ENCODE measurements at places on chromosomes 7 and 10.
A peak's percentile ranks its signal among the peaks of the same experiment; 100 is the strongest.

GRCh38 chr10:76299501-76299900 lies 868.1 kb downstream of the LRMDA start:
- DNase-seq, result no peak

GRCh38 chr7:157339777-157340677 lies 3.2 kb downstream of the DNAJB6 start:
- DNase-seq, result peak; percentile 38

DNA sequence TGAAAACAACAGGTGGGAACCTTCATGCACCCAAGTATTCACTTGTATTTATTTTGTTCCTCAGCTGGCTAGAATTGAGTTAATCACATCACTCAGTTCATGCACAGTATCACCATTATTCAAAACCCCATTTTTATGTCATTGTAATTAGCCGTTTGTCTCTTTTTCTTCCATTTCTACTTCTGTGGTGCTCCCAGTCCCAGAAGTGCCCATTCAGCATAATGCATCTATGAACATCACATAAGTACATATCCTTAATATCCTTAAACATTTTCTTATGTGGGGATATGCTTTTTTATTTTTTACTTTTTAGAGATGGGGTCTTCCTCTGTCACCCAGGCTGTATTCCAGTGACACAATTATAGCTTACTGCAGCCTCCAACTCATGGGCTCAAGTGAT lies 510.9 kb upstream of the MGMT start:
- no peak for DNase-seq

GRCh38 chr10:5743736-5744135 lies 59.1 kb downstream of the TASOR2 start:
- DNase-seq, result no peak

GRCh38 chr7:34277016-34277802 lies 371.9 kb downstream of the BMPER start:
- DNase-seq, result no peak
